Fibroblast of skin of back (primary cell): ENCODE measurements at places on chromosomes 13 and 19.

DNA sequence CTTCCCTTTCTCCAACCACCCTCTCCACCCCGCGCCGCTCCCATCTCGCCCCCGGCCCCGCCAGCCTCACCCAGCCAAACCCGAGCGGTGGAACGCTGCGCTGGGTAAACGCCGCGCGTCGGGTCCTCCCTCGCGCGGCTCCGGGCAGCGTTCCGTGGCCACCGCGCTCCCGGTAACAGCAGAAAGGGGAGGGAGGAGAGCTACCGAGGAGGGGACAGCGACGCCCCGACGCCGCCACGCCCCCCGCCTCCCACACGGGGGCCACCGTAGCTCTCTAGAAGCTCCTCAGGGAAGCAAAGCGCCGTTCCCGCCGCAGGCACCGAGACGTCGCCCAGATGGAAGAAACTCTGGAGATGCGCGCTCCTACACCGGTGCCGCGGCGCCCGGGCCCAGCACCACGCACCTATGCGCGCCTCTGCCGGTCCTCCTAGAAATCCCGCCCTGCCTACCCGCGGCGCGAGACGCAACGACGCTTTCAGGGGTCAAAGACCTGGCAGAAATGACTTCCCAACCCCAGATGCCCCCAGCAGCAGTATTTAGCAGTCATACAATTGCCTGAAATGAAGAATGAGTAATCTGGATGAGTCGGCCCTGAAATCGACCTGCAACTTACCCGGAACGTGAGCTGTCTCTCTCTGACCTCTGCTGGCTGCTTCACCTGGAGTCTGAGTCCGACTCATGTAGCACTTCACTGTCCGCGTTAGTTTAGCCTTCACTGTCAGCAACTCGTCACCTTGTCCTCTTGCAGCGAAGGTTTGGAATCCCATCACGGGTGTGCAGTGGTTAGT lies at the start of gene RUBCNL:
Gene RUBCNL, minus strand, starts transcription at position 189 of the 788 bp plus-strand sequence. CDS start 14,777 bp downstream, outside the sequence.
- DNase-seq = peak; percentile 46

- DNase-seq = no peak
Observed at GRCh38 chr19:16191216-16191908, 6.2 kb downstream of the FAM32A start.

GRCh38 chr13:97948041-97948440 lies 5.4 kb upstream of the IPO5 start:
- DNase-seq = peak; percentile 41

- peak; percentile 49 for DNase-seq
Observed at GRCh38 chr19:31424861-31425620, 75.8 kb upstream of the TSHZ3 start.

- no peak for DNase-seq
Observed at GRCh38 chr19:38877781-38878574, at the start of gene RINL. RINL (minus strand) TSS chr19:38878275; CDS start chr19:38876742, 1,533 bp downstream.

GRCh38 chr13:112102243-112102642 lies 35.3 kb downstream of the SOX1 start:
- no peak for DNase-seq

GRCh38 chr13:78601874-78602560 lies 1.3 kb downstream of the POU4F1 start:
- no peak for DNase-seq

- DNase-seq = no peak
Observed at GRCh38 chr19:33752018-33752800, 44.5 kb upstream of the KCTD15 start.

GRCh38 chr13:50527188-50527587 lies 316.3 kb downstream of the DLEU7 start:
- DNase-seq = no peak

- no peak for DNase-seq
Observed at GRCh38 chr13:51970349-51970748, 40.9 kb downstream of the ATP7B start.

DNA sequence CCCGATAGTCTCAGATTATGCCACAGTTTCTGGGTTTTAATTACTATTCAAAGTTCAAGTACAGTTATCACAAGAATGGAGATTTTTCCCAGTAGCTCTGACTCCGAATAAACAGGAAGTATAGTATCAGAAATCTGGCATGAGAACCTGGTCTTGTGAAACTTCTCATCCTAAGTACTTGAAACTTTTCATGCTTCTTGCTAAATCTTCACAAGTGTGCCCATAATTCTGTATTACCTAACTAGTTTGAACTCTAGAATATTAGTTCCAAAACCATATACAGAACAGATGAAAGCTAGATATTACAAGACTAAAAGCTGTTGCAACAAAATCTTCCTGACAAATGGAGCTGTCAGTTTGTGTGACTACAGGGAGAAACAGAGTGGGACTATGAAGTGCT lies 70.5 kb upstream of the CSNK1A1L start:
- peak; percentile 71 for DNase-seq

- DNase-seq = no peak
Observed at GRCh38 chr13:62473190-62473943, 1057.7 kb upstream of the PCDH20 start.

GRCh38 chr19:534088-534487 lies 2.5 kb downstream of the CDC34 start:
- DNase-seq = no peak

DNA sequence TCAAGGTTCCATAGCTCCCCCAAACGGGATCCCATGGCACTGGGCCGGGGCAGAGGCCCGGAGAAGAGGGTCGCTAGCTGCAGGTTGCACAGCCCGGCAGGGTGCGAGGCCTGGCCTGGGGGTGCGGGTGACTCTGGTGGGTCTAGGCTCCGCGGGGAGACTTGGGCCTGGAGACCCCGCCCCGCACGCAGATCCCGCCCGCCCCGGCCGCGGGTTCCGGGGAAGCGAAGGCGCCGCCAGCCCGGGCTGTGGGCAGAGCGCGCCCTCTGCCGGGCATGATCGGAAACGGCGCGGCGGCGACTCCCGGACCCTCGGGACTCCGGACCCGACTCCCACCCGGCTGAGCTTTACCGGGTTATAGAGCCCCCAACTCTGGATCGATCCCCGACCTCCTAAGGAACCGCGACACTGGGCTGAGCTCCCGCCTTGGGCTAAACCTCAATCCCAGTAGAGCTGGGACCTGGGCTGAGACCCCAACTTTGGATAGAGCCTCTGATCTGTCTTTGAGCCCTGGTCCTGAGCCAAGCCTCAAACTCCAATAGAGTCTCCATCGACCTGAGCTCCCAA lies 3.1 kb upstream of the TNFAIP8L1 start:
- DNase-seq = peak; percentile 51

GRCh38 chr13:36480726-36481427 lies 48.6 kb downstream of the CCNA1 start:
- DNase-seq = no peak

GRCh38 chr19:32800754-32801153 lies 68.8 kb downstream of the SLC7A9 start:
- no peak for DNase-seq

- DNase-seq = no peak
Observed at GRCh38 chr19:4279267-4279529, 132 bp downstream of the SHD start.

- peak; percentile 93 for DNase-seq
Observed at GRCh38 chr13:105611424-105611823, 924.0 kb downstream of the EFNB2 start.

- DNase-seq = no peak
Observed at GRCh38 chr13:109436055-109436622, 350.2 kb downstream of the IRS2 start.

DNA sequence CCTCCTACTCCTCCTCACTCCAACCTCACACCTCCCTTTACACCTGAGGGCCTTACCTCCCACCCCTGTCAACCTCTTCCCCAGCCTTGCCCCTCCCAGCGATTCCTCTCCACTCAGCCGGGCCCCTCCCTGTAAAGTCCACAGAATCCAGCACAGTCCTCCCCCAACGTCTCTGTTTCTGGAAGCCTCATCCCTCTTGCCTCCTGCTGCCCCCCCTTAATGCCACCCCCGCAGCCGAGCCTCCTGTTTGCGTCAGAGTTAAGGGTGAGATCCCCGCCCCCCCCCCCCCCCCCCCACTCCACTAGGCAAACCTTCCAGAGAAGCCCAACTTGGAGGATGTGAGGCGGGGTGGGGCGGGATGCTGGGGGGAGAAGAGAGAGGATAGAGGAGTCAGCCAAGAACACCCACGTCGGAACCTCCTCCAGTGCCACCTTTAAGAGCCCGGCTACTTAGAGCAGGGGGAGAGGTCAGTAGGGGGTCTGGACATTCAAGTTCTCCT lies 2.1 kb downstream of the UNC13A start:
- DNase-seq = peak; percentile 32

GRCh38 chr13:23845105-23845725 lies 44.0 kb downstream of the MIPEP start:
- DNase-seq = no peak

GRCh38 chr13:73090116-73090822 lies 31.5 kb downstream of the KLF5 start:
- DNase-seq = peak; percentile 81

DNA sequence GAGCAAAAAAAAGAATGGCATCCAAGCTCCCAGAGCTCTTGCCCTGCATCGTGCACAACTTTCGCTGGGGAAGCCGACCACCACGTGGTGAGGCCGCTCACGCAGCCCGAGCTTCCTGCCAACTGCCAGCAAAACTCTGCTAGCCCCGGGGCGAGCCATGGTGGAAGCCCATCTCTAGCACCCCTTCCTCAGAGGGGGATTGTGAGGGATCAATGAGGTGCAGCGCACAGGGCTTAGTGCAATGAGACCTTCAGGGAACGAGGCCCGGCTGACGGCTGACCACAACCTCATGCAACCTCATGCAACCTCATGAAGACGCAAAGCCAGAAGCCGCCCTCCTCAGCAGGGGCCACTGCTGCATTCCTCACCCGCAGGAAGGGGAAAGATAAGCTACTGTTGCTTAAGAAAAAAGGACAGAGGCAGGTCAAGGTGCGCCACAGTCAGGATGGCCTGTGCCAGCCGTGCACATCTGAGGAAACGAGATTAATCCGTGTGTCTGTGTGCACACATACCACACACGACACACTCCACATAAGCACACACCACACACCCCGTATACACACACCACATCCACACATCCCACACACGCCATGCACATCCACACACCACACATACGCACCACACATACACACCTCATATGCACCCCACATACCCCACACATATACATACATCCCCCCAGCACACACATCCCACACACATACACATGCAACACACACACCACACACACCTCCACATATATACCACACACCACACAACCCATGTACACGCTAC lies 9.6 kb downstream of the HSPBP1 start:
- DNase-seq = no peak

DNA sequence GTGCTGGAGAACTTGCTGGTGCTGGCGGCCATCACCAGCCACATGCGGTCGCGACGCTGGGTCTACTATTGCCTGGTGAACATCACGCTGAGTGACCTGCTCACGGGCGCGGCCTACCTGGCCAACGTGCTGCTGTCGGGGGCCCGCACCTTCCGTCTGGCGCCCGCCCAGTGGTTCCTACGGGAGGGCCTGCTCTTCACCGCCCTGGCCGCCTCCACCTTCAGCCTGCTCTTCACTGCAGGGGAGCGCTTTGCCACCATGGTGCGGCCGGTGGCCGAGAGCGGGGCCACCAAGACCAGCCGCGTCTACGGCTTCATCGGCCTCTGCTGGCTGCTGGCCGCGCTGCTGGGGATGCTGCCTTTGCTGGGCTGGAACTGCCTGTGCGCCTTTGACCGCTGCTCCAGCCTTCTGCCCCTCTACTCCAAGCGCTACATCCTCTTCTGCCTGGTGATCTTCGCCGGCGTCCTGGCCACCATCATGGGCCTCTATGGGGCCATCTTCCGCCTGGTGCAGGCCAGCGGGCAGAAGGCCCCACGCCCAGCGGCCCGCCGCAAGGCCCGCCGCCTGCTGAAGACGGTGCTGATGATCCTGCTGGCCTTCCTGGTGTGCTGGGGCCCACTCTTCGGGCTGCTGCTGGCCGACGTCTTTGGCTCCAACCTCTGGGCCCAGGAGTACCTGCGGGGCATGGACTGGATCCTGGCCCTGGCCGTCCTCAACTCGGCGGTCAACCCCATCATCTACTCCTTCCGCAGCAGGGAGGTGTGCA lies 587 bp downstream of the S1PR4 start:
- DNase-seq = no peak

- DNase-seq = no peak
Observed at GRCh38 chr13:43864921-43865320, 14.6 kb downstream of the CCDC122 start.

- DNase-seq = no peak
Observed at GRCh38 chr19:40862333-40862732, 12.1 kb upstream of the CYP2A6 start.

DNA sequence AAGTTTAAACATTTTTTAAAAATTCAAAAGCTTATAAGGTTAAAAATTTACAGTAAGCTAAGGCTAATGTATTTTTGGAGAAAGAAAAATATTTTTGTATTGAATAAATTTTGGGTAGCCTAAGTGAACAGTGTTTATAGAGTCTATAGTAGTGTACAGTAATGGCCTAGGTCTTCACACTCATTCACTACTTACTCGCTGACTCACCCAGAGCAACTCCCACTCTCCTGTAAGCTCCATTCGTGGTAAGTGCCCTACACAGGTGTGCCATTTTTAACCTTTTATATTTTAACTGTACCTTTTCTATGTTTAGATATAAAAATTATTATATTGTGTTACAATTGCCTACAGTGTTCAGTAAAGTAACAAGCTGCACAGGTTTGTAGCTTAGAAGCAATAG lies 96.6 kb upstream of the FREM2 start:
- DNase-seq = no peak

- DNase-seq = no peak
Observed at GRCh38 chr13:76720416-76720815, 165.8 kb downstream of the KCTD12 start.

DNA sequence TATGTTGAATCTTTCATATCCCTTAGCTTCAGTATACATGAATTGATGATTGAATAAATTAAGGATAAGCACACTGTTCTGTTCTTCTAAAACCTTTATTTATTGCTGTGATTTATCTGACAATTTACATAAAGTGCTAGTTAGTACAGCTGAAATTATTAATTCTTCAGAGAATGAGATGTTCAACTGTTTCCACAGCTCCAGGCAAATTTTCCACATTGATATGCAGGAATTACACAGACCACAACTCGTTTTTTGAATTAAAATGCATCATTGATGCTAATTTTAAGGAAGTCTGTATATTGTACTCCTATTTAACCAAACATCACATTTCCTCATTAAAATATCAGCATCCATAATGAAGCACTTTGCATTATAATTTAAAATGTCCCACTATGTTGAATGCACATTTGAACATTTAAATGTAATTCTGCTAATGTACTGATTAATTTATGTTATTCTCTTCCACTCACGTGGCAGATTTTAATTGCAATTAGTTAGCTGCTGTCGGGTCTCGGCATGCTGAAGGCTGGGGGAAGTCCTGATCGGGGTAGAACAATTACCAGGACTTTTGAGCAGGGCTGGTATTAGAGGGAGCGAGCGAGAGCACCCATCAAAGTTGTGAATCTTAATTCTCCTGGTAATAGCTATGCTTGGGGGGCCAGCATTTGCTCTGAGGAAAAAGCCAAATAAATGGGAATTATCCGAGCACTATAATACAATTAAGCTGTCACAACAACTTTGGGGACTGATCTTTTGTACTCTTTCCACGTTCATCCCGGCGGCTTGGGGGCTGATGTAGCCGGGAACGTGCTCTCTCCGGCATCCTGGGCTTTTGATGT lies 136.7 kb upstream of the TMTC4 start:
- no peak for DNase-seq
